ENCODE measurements at places on chromosomes 7 and 10.

- DNase-seq, result no peak
These were observed 63.3 kb upstream of the PRKG1 start for GRCh38 chr10:51010977-51011376.

DNA sequence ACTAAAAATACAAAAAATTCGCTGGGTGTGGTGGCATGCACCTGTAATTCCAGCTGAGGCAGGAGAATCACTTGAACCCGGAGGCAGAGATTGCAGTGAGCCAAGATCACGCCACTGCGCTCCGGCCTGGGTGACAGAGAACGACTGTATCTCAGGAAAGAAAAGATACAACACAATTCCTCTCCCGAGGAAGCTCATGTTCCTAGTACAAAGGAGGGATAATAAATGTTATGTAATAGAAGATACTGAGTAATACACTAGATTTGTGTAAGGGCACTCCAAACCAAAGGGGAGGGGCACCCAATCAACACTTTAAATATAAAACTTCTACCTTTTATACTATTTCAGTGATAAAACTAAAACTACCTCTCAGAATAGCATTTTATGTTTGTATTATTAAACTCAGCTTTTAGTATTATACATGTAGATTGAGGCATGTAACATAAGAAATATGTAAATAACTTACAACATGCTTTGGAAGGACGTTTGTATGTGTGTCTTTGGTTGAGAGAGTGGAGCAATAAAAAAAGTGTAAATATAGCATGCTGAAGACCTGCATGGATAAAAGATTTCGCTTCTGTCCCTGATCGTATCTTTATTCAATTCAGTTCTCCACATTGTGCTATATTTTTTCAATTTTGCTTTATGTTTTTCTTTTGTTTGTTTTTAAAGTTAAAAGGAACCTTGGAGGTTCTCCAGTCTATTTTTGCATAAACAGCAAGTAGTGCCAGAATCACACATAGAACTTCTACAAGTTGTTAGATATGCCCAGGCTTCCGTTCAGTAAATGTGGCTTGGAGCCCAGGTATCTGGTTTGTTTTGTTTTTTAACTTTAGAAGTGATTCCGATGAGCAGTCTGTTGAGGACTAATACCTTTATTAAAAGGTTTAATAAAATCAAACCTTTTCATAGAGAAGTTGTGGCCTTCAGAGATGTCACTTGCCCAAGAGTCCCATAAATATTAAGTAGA, 71.9 kb downstream of the WAC start:
- no peak for DNase-seq

GRCh38 chr7:74271742-74272141, 17.5 kb upstream of the CLIP2 start:
- DNase-seq, result no peak

GRCh38 chr10:75643405-75643804, 212.0 kb downstream of the LRMDA start:
- DNase-seq, result no peak

DNA sequence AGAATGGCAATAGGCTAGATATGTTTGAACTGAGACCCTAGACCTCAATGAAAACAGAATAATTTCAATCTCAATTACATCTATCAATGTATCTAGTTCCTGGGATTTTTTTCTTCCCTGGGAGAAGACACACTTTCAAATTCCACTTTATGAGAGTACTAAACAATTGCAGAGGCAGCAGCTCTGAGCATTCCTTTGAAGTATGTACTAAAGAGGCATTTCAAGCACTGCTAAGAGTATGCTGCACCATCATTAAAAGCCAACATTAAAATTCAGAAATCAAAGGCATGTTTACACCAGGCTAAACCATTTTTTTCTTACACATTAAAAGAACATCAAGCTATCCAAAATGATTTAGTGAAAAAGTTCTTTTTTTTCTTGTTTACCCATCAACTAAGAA, 297.9 kb upstream of the CACNA2D1 start:
- DNase-seq, result no peak

DNA sequence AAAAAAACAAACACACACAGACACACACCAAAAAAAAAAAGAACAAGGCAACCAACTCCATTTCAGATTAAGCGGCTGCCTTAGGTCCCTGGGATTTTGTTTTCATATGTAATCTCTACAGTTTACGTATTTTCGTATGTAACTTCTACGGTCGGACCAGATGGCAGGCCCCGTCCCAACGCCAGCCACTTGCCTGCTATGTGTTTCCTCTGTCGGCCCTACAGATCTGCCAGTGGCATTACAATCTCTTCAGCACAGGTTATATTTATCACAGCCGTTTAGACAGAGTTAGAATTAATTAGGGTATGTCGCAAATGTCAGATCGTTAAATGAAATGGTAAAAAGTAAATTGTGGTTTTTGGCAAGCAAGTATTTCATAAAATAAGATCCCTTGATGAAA, 99.3 kb downstream of the DNAJB6 start:
- DNase-seq, result no peak

DNA sequence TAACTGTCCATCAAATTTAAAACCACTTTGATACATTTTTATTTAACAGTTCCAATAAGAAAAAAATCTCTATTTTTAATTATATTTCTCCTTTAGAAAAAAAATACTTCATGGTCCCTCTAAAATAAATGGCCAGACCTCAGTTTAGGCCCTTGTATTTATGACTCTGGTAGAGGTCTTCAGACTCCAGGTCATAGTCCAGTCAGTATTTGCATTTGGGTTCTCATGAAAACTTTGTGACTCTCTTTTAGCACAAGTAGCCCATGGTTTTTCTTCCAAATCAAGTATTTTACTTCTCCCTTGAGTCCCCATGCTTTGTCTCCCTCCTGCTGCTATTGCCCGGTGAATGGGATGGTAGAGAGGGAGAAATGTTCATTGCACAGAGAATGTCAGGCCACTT, 5.5 kb upstream of the SEMA4G start:
- no peak for DNase-seq

DNA sequence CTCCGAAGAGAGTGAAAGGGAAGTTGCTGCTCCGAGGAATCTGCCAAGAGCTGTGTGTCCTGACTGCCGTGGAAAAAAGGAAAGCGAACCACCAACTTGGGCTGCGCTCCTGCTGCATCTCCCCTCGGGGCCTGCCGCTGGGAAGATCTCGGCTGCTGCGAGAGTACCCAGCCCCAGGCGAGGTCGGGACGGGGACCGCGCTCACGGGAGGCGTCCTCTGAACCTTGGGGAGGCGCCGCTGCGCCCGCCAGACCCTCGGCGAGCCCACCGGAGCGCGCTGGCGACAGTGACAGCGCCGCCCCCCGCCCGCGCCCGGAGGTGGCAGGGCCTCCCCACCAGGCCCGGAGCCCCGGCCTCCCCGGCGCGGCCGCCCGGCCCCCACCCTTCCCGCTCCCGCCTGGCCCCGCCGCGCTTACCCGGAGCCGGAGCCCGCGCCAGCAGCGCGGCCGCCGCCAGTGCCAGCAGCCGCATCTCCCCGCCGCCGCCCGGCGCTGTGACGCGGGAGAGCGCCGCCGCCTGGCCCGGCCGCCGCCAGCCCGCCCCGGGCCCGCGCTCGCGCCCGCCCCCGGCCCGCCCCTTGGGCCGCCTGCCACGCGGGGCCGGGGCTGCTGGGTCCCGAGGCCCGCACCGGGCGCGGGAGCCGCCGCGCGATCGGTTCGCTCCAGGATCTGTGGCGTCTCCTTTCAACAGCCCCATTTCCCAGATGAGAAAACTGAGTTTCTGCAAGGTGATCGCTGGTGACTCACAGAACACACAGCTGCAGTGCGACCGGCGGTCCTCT, at the start of gene VSTM4:
Gene VSTM4, minus strand, starts transcription at position 508 of the 781 bp plus-strand sequence. Its CDS starts 37 bp downstream, at position 471.
- no peak for DNase-seq

DNA sequence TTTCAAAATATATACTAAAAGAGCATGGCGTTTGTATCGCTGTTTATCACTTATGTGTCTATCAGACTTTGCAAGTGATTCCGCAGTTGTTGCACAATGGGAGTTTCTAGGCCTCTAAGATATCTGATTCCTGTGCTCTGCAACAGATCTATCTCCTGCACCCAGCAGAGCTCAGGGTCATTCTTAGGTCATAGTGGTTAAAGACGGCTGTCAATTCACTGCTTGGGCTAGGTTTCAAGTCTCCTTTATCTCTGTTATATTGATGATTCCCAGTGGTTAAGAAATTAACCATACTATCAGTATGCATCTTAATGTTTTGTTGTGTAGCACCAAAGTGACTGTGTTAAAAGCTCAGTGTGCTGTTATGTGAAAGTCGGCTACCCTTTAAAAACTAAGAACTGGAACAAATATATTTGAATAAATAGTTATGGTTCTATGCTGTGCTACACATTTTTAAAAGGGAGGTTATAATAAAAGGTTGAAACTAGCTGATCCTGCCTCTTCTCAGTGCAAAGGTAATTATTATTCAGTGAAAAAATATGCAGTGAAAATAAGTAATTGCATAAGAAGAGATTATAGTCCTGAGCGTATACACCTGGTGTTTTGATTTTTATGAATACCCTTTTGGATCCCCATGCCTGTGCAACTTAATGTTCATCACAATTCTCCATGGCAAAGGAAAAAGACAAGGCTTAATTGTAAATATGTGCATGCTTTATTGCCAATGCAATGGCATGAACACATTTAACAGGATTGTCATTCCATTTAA, 24.0 kb downstream of the HOXA1 start:
- no peak for DNase-seq

DNA sequence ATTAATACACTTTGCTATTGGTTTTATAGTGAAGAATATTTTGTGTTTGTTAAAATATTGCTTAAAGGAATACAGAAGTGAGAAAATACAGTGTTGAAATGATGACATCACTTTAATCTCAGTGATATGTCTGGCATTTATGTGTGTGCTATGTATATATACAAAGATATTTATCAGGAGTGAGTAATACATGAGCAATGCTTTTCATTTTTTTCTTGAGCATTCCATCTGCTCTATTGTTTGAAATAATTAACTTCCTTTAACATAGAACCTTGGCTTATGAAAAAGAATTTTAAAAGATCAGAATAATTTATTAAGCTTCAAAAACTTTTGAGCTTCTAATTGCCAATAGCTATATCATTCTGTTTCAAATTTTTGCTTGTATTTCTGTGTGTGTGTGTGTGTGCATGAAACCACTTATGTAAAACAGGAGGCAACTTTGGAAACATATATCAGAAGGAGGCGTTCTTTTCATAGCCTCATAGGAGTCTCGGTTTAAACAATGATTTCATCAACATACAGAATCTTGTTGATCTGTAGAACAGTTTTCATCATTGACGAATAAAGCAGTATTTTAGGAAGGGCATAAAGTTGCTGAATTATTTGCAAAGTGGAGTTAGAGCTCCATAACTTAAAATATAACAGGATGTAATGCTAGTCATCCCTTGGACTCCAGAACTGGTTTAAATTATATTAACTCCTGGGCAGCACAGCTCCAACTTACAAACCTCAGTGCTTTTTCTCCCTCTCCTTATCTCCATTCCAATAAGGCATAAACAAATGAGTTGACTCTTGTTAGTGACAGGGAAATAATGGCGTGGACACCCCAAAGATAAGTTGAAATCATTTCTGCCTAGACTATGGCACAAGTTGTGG, 228.4 kb upstream of the DGKB start:
- DNase-seq, result no peak

DNA sequence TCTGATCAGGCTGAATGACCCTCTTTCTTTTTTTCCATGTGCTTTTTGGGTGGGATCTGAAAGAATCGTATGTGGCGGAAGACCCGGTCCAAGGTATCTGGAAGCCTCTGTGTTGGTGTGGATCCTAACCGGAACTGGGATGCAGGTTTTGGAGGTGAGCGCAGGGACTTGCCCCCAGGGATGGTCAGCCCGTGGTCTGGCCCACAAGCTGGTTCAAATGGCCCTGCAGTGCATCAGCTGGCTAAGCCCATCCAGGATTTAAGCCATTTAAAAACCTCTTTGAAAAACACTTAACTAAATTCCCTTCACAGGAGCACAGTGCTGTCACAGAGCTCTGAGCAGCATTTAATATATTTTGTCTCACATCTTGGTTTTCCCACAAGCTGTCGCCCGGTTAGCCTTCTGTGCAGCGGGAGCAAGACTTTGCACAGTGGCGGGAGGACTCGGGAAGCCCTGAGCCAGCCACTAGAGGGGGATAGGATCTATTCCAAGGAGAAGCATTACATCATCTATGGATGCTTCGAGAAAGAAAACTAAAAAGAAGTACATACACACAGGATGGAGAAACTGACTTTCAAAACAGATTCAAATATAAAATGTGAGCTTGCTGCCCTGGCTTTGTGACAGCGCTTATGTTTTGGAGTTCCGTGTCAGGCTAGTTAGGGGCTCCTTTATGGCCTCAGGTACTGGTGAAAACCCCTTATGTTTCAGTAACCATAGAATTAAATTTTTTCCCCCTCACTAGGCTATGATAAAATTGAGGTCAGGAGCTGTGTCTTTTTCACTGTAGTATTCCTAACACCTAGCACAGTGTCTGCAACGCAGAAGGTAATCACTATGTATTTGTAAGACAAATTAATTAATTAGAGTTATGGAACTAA, 11.3 kb downstream of the CPA2 start:
- no peak for DNase-seq

DNA sequence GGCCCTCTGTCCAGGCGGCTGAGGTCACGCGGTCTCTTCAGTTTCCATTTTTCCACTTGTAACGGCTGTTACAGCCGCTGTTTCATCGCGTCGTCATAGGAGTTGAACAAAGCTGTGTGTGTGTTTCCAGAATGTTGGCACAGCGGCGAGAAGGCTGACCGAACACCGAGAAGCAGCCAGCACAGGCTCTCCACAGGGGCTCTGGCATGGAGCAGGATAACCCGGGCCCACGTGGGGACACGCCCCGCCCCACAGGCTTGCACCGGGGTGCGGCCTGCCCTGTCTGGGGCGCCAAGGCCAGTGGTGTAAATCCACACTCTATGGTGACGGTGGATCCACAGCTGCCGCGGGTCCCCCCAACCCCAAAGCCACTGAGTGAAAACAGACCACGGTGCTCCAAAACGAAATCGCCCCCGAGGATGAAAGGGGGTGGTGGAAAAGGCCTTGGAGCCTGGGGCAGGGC, 448.2 kb downstream of the DNAJB6 start:
- DNase-seq, result no peak

DNA sequence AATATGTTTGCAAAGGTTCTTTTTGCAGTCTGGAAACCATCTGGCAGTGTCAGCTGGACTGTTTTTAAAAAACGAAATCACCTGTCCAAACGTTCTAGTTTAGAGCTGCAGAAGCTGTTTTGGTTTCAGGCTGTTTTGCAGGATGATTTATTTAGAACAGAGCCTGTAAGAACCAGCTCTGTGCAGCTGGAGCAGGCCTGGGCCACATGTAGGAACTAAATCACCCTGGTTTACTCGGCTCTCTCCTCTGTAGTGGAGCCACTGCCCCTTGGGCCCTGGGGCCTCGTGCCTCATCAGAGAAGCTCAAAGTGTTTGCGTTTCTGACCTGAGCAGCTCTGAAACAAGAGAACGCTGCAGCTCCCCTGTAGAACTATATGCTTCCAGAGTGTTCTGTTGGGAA, 142.5 kb downstream of the ACTR3B start:
- no peak for DNase-seq

- no peak for DNase-seq
These were observed 8.7 kb downstream of the CPXM2 start for GRCh38 chr10:123882681-123883445.
